ENCODE measurements at places on chromosomes 5 and 9.
A peak's percentile ranks its signal among the peaks of the same experiment; 100 is the strongest.

DNA sequence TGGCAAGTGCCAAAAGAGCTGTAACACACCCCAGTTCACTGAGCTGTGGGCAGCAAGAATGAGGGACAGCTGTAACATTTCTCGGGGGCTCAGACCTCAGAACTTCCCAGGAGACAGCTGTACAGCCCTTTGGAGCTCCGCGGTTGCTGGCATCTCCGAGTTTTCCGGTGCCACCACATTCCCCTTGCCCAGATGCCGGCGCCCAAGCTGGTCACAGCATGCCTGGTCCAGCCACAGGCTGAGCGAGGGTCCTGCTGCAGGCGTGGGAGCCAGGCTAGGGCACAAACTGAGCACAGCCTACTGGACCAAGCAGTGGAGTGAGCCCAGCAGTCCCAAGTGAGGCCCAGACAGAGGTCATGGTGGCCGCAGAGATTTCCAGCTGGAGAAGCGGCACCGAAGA is 797.7 kb upstream of the EDIL3 start:
- DNase-seq = no peak

DNA sequence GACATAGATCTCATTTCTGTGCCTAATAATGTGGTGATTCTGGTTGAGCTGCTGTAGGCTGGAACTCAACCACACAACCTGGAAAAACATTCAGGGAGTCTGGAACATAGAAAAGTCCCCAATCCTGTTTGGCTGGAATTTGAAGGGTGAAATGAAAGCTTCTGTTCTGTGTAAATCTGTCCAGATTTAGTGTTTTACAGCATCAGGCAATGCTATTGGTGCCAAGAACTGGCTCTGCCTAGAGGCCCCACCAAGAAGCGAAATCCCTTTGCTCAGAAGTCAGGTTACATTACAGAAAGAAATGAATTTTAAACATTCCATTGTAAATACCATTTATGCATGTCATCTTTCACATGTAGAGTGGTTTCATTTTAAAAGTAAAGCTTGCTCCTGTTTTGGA is 56.3 kb downstream of the TMEM174 start:
- no peak for DNase-seq

DNA sequence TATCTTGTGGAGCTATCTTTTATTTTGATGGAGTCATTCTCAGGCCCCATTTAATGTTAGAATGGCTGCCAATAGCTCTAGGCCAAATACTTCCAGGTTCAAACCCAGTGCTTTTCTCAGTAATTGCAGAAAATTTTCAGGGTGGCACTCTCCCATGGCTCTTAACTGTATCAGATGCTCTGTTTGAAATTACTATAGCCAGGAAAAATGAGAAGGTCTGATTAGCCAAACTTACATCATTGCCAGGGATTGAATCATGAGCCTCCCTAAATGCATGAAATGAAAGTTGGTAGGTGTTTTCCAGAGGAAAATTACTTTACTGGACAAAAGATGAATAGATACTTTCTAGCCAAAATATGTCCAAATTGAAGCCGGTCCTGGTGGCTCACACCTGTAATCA is 404.8 kb downstream of the MAT2B start:
- DNase-seq = no peak

GRCh38 chr5:78243639-78244038 is 50.9 kb downstream of the AP3B1 start:
- no peak for DNase-seq

DNA sequence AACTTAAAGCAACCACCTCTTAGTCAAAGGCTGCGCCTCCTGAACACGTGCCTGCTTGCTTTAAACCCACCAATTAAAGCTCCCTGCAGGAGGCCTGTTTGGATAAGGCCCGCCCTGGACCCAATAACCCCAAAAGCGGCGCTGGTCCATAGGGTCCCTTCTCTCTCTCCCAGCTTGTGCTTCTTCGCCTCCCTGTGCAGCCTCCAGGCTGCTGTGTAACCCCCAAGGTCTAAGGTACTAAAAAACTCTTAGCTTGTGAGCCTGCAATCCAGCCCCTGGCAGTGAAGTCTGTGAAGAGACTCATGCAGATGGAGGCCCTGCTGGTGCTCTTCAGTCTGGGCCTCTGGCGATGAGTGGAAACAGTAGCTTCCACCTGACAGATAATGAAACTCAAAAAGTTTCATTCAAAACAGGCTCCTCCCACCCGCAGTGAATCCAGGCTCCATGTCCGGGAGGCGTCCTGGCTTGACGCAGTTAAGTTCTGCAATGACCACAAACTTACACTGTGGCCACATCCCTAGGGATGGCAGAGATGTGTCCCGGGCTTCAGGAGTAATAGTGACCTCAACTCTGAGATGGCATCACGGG is 97.3 kb downstream of the PRRT1B start:
- no peak for DNase-seq

GRCh38 chr9:112050544-112051475 is 124.3 kb downstream of the SUSD1 start:
- no peak for DNase-seq

GRCh38 chr5:136208916-136209315 is 16.0 kb upstream of the SMIM32 start:
- DNase-seq = no peak

DNA sequence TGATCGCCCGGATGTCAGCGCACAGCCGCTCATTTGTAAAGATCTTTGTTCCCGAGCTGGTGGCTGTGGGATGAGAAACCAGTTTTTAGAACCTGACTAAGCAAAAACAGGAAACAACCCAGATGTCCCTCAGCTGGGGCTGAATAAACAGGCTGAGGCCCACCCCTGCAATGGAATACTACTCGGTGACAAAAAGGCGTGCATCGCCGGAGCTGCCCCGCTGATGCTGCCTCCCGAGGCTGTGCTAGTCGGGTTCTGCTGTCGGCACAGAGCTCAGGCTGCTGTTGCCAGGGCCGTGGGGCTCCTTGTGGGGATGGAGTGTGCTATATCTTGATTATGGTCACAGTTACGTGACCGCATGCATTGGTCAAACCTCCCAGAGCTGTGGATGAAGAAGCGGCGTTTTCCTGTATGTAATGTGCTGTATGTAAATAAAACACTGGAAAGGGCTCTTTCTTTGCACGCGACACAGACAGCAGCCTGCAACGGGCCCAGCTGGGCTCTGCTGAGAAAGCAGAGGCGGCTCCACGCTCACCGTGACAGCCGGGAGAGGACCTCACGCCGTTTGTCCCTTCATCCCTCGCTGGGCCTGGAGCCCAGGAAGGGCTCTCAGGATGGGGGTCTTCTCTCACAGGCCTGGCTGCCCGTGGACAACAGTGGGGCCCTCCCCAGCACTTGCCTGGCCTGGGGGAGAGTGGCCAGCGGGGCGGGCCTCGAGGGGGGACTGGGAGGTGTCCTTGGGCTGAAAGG is 51.5 kb upstream of the RNU6ATAC start:
- DNase-seq = no peak

DNA sequence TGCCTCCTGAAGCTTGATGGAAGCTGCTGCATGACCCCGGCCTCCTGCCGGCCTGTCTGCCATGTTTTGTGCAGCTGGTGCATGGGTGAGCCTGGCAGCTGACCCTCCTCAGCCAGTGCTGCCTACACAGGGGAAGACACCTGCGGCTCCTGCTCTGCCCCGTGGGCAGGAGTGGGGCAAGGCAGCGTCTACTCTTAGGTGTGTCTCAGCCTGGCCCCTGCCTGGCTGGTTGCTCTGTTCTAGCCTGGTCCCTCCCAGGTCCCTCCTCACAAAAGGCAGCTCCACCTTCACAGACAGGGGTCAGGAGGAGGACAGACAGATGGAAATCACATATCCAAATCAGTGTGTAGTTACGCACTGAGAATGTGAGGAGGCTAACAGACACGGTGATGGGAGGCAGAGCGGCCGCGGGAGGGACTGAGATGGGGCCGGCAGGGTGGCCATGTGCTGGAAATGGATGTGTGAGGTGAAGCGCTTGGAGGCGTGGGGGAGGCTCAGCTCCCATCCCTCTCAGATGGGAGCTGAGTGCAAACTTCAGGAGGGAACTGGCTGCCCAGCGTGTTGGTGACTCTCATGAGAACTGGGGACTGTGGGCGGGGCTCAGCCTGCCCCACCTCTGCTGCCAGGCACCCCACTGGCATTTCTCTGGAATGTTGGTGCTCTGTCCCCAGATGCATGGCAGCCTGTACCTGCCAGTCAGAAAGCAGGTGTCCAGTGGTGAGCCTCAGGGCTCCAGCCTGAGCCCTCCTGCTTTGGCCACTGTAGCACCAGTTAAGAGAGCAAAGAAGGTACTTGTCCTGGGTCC is 43.4 kb downstream of the PPARGC1B start:
- DNase-seq = no peak

- DNase-seq = no peak
These were observed 110.6 kb upstream of the FER start for GRCh38 chr5:108637134-108637533.

- no peak for DNase-seq
These were observed 80.4 kb upstream of the ADAMTSL1 start for GRCh38 chr9:18393340-18394130.

GRCh38 chr9:70108181-70108580 is 64.5 kb downstream of the MAMDC2 start:
- DNase-seq = no peak

- no peak for DNase-seq
These were observed 142.4 kb upstream of the ZNF608 start for GRCh38 chr5:124888622-124889485.

DNA sequence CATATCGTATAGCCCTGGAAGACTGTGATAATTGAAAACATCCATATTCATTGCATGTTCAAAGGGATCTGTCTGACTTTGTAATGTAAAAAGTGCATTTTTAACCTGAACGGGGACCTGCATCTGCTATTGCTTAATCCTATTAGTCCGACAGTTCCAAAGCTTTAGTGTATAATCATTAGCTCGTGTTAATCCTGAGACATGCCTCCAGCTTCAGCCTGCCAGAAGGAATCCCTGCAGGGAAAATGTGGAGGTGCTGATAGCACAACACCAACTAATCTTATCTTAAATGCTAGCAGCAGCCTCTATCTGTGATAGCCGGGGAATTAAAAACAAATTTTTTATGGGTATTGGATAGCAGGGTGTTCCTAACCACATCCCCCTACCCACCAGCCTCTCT is 495.2 kb downstream of the TLE4 start:
- no peak for DNase-seq

DNA sequence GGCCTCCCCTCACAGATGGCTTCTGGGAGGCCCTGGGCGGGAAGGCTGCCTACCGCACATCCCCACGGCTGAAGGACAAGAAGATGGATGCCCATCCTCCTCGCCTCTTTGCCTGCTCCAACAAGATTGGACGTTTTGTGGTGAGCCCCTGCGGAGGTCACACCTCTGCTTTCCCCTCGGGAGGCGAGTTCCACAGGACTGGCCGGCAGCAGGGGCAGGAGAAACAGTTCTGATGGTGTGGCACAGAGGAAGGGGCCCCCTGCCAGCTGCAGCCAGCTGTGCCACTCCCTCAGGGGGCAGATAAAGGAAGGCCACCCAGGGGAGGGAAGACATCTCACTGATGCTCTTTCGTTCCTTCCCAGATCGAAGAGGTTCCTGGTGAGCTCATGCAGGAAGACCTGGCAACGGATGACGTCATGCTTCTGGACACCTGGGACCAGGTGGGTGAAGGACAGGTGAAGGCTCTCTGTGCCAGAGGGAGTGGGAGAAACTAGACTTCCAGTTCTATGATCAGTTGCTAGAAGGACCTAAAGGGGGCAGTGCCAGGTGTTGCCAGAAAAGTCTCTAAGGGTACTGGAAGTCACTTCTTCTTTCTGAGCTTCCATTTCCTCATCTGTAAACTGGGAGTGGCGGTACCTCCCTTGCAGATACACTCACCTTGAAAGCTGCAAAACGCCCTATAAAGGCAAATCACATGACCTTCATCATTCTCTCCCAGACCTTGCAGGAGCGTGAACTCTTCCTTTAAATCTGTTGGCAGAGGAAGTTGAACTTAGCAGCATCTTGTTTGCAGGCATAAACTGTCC is 41.0 kb downstream of the STOM start:
- no peak for DNase-seq

GRCh38 chr5:66828046-66828547 is 231.9 kb downstream of the MAST4 start:
- DNase-seq = no peak

DNA sequence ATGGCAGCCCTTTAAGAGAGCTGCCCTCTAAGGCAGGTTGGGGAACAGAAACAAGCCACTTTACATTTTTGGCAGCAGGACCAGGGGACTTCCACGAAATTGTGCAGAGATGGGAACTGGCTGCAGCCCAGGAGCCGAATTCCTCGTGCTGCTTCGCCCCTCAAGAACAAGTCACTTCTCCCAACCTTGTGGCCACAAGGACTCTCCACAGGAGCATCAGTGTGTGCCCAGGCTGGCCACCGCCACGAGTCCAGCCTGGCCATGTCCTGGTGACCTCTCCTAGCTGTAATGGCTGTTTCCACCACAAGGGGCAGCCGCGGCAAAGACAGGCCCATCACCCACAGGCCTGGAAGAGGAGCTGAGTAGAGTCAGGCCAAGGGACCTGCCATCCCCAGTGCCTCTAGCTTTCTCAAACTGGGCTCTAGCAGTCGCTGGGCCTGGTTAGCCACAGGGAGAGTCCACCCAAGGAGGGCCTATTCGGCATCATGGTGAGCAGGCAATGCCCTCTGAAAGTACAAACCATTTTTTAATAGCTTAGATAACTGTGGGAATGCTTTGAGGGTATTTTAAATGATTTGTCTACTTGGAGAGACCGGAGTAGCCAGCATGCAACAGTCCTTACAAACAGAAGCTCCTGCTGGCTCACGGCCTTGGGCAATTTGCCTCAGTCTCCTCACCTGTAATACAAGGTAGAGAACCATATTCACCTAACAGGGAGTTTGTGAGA is 129.0 kb downstream of the COL23A1 start:
- DNase-seq = peak; percentile 75

DNA sequence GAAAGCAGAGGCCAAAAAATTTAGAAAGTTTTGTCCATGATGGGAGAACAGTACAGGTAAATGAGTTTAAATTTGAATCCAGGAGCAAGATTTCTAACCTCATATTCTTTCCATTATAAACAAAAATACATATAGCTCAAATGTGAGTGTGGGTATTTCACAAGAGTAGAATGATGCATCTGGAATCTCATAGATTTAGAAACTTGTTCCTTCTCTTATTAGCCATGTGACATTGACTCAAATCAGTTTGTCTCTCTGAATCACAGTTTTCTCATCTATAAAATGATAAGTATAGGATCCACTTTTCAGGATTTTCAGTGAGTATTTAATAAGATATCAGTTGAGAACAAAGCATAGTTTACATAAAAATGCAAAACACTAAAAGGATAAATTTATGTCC is 436.3 kb upstream of the PAPPA start:
- no peak for DNase-seq

Data from HuH-7.5 (cell line).